ENCODE measurements at places on chromosomes 16 and 17.
A peak's percentile ranks its signal among the peaks of the same experiment; 100 is the strongest.

GRCh38 chr17:77962348-77962747 lies 3.8 kb downstream of the TNRC6C start:
- DNase-seq = no peak

- no peak for DNase-seq
These were observed 828 bp downstream of the EMP2 start for GRCh38 chr16:10579575-10579964.

DNA sequence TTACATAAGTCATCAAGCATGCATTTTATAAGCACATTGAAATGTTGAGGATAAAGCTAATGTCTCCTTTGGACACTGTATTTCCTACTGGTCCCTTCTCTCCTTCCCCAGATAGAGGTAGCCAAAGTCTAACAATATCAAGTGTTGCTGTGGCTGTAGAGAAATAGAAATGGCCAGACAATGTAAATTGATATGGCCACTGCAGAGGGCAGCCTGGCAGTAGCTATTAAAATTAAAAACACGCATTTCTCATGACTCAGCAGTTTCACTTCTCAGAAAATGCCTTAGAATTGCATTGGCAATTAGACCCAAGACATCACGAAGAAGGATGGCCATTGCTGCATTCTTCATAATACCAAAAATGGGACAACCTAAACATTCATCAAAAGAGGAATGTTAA lies 46.8 kb upstream of the MRTFB start:
- no peak for DNase-seq

DNA sequence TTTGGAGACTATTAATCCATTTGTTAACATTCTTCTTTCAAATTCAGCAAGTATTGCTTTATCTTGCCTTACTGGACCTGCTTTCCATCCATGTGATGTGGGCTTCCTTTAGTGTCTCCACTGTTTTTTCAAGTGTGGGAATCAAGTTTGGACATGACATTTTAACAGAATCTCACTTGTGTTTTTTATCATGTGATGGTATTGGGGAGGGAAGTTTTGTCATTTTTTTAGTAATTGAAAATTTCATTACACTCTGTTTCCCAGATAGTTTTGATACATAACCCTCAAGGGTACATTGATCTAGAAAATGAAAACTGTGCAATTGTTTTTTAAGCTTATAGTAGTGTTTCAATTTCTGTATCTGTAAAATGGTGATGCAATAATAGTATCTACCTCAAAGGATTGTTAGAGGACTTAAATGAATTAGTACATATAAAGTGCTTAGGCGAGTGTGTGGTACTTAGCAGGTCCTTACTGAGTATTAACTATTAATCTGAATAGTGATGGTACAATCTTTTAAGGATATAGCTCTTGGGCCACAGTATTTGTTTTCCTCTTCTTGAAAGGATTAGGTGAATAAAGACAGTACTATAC lies 27.3 kb downstream of the AATF start:
- DNase-seq = no peak

DNA sequence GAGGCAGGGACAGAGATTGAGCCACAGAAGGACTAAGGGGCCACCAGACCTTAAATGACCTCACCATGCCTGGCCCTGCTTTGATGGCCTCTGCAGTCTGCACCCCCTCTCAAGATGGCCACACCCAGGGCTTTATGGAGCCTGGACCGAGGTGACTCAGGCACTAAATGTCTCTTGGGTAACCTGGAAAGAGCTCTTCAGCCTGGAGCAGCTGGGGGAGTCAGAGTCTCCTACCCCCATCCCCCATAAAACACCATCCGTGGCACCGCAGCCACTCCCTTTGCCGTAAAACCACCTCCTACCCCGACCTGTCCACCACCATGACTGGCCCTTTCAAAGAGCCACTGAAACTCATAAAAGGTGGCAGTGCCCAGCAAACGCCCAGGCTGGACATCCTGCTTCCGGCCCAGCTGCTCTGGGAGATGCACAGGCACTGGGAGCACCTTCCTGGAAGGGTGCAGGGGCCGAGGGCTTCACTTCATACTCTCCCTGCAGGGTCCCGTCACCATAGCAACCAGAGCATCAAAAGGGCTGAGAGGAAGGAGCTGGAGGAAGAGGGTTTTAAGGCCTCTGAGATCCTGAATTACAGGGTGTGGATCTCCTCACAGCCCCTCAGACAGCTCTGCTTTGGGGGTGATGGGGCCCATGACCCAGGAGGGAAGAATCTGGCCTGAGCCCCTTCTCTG lies 22.3 kb downstream of the FOXN1 start:
- no peak for DNase-seq

DNA sequence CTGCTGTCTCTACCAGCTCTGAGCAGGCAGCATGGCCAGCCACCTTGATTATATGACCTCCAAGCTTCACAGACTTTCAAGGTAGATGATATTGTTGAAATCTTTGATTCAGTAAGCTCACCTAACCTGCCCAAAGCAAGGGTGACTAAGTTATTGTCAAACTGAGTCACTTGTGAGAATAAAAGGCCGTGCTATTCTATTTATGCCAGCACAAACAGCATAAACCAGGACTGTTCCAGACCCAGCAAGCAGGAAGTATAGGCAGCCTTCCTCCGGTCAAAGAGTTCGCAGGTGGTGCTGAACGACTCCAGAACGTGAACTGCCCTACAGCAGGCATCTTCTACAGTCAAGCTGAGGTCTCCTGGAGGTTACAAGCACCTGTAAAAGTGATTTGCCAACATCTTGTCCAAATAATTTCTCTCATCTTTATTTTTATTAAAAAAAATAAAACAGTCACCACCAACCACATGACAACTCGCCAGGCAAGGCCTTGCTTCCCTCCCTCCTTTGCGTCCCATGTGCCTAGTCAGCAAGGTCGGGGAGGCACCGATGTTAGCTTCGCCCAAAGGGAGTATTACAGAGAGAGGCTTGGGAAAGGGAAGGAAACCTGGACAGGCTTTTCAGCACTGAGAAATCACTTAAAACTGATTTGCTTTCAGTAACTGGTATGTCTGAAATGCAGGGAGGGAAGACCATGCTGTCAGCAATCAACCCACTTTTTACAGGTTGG lies 10.8 kb downstream of the ARL2BP start:
- DNase-seq = no peak

DNA sequence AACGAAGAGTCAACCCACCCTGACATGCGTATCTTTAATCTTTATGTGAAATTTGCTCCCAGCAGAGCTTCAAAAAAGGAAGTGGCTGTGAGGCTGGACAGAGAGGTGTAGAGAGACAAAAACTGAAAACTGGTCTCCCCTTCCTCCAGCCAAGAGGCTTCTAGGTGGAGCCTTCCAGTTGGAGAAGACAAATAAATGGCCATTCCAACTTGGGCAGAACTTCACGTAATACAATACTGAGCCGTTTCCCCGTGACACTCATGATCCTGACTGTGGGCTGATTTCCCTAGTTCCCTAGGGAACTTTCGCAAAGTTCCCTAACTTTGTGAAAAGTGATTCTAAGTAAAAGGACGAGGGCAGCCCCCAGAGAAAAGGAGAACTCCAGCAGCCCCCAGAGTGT lies 78.8 kb downstream of the ZFHX3 start:
- no peak for DNase-seq

DNA sequence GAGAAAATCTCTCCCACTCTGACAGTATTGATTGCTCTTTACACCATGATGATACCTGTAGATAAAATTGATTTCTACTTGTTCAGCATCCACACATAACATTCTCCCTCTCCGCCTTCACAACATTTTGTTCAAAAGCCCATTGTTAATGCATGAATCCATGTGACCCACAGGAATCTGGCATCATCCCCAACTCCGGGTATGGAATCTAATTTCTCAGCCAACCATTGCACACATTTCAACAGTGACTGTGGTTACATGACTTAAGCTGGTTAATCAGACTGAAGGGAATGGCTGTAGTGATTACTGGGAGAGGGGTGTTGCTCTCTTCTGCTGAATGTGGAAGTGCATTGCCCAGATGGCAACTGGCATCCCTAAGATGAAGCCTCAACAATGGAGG lies 161.4 kb upstream of the C16orf82 start:
- no peak for DNase-seq

- DNase-seq = no peak
These were observed 826 bp upstream of the GSE1 start for GRCh38 chr16:85612191-85612800.

DNA sequence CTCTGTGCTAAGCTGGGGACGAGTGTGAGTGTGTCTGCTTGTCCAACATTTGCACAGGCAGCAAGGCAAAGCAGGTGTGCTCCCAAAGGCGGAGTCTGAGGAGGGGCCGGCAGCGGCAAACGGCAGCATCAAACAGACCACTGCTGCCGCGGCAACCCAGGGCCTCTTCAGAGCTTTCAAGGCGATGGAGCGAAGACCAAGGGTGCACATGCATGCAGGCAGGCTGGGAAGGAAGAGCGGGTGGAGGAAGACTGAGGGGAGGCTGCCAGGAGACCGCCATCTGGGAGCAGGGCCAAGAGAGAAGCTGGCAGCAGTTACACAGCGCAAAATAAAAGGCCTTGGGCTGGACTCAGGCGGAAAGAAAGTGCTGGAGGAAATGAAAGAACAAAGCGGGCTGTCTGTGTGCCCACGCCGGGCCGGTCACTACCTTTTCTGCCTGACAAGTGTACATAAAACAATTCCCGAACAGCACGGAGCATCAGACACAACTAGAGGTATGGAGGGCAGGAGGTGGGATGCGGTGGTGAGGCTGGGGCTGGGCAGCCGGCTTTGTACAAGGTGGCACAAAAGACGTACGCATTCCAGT lies 8.5 kb downstream of the TIMM22 start:
- DNase-seq = no peak

GRCh38 chr16:11393861-11394592 lies 48.8 kb downstream of the RMI2 start:
- no peak for DNase-seq

DNA sequence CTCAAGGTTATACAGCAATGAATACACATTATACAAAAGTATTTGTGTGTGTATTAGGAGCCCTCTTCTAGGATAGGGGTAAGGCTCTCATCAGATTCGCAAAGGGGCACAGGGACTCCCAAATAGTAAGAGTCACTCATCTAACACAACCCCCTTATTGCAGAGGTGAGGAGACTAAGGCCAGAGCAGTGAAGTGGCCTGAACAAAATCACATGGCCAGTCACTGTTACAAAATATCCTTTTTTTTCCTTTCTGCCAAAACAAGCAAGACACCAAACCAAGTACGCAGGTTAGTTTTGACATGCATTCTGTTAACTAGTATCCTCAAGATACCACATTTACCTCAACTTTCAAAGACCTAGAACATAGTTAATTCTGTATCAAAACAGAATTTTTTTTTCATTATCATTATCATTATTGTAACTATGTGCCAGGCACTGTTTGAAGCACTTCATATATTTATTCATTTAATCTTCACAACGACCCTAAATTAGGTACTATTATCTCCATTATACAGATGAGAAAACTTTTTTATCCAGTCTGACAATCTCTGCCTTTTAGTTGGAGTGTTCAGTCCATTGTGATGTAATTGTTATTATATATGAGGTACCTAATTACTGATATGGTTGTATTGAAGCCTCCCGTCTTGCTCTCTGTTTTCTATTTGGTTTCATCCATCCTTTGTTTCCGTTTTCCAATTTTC lies 25.7 kb downstream of the MMD start:
- no peak for DNase-seq

GRCh38 chr16:51155199-51155607 lies 4.1 kb upstream of the SALL1 start:
- no peak for DNase-seq

GRCh38 chr17:15175356-15175755 lies 89.8 kb downstream of the PMP22 start:
- DNase-seq = no peak

- no peak for DNase-seq
These were observed 2.7 kb downstream of the ZSCAN10 start for GRCh38 chr16:3096362-3096761.

GRCh38 chr16:49431040-49431439 lies 57.4 kb downstream of the C16orf78 start:
- no peak for DNase-seq

- peak; percentile 45 for DNase-seq
These were observed at the start of gene ARL4D for GRCh38 chr17:43398724-43399595. TSS of gene ARL4D (plus strand) at chr17:43398993. CDS start at chr17:43399733, 740 bp downstream.

DNA sequence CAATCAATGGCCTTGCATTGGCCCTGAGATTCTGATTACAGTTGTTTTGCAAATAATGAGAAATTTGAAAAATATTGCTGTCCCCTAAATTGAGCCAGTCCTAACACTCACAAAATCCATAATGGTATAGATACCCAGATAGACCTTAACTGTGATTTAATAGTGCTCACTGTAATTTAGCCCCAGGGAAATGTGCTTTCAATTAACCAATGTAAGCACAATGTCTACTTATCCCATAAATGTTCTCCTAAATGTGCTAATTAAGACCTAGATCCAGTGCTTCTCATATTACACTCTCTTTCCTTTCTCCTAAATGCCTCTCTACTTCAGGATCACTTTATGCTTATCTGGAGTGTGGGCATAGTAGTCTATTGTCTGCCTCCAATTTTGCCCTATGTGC lies 417.8 kb upstream of the CCL2 start:
- DNase-seq = no peak

- no peak for DNase-seq
These were observed 29.0 kb upstream of the RNPS1 start for GRCh38 chr16:2296661-2297505.

DNA sequence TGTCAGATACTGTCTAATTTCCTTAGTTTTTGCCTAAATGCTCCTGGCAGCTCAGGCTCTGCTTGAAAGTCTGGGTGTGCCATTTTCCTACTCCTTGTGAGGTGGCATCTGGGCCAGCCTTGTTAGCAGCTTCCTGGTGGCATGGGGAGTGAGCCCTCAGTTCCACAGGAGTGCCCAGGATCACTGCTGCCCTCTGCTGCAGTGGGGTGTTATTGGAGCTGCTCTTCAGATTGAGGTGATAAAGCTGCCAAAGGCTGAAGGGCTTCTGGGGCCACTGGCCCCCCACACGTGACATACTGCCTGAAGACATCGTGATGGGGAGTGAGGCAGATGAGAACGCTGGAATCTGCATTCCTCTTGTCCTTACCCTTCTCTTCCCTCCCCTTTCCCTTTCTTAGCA lies 27.4 kb downstream of the CEP95 start:
- DNase-seq = no peak

DNA sequence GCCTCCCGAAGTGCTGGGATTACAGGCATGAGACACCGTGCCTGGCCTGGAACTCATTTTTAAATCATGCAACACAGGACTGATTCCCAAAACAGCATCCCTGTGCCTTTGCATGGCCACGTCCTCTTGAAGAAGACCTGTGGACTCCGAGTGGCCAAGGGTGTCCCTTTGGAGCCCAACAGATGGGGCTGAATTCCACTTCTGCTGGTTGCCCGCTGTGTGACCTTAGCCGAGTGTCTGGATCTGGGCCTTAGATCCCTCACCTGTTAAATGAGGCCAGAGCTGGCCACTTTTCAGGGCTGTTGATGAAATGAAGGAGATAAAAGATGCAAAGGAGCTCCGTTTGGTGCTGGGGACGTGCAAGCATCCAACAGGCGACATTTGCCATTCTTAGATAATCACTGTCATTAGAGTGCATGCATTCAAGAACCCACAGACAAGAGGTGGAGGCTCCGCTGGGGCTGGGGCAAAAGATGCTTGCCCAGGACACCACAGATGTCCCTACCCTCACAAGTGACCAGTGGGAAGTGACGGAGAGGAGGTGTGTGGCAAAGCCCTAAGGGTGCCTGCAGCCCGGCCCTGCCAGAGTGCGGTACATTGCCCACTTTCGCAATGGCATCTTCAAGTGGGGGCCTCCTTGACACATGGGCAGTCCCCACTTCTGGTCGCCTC lies 354.1 kb upstream of the TNRC6C start:
- no peak for DNase-seq

- DNase-seq = no peak
These were observed 93.1 kb downstream of the XYLT1 start for GRCh38 chr16:17377360-17378324.

- DNase-seq = no peak
These were observed 25.9 kb upstream of the PVALEF start for GRCh38 chr17:81139428-81139827.

- DNase-seq = no peak
These were observed 164.3 kb downstream of the CDK5R1 start for GRCh38 chr17:32651084-32651483.

Measured in cerebellar nuclear complex (tissue), 1 donor.